Mononuclear cell (primary cell): ENCODE measurements at places on chromosomes 2 and 18. TPM values are rescaled to one million over a fixed set of nuclear protein-coding genes. Genes with fewer than 3 reads are reported as not detected.

The GALNT3 gene
- 20.4 TPM for total RNA-seq

The ANKRD36C gene
- total RNA-seq: 83.4 TPM

The ICOS gene
- total RNA-seq: 111 TPM

The PCARE gene
- under 0.01 TPM for total RNA-seq

The FOXD4L1 gene
- 0.10 TPM for total RNA-seq

The STAT1 gene
- 89.9 TPM for total RNA-seq

The RBFA gene
- total RNA-seq: 8.4 TPM

The LINC00305 gene
- not detected for total RNA-seq

The DNER gene
- 0.21 TPM for total RNA-seq

The PFN4 gene
- not detected for total RNA-seq

The ALLC gene
- not detected for total RNA-seq
